ENCODE measurements at places on chromosomes 16 and 17.

DNA sequence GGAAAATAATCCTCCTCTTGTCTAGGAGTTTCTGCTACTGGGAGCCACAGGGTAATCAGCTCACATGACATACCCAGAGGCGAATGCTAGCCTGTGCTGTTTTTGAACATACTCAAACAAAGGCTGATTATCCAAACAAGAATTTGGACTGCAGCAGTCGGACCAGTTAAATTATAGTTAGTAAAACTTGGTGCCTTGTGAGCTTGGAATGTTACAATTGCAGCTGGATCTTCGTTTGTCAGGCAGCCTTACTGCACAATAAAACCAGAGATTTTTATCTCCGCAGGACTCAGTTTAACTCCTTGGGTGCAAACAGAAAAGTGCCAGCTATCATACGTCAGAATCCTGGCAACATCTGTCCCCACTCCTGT is 163.8 kb upstream of the TBX2 start:
- no peak for DNase-seq

DNA sequence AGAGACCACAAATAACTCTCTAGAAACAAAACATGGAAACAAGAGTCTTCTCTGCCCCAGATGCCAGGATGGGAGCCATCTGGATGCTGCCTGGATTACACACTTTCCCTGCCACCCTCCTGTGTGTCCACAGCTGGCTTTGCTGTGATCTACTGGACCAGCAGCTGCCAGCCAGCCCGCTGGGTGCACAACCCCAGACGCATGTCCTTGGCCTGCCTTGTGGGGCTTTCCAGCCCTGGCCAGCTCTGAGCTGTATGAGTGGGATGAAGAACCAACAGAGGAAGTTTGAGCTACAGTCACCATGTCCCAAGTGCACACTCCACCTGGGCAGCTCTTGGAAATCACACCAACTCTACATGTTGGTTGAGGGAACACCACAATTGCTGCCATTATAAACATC is 57.0 kb upstream of the TNRC6C start:
- DNase-seq = no peak

DNA sequence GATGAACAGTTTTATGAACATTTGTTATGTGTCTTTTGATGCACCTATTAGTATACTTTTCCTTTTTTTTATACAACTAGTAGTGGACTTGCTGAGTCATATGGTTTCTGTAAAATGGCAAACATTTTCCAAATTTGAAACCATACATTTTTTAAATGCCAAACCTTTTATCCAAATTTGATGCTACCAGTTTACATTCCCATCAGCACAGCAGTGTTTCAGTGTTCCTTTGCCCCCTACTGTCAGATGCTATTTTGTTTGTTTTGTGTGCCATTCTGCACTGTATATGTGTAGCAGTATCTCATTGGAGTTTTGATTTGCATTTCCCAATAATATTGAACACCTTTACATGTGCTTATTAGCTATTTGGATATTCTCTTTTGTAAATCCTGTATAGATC is 219.4 kb downstream of the TANC2 start:
- no peak for DNase-seq

- DNase-seq = no peak
Observed at GRCh38 chr17:57355090-57355859, 99.0 kb downstream of the MSI2 start.

DNA sequence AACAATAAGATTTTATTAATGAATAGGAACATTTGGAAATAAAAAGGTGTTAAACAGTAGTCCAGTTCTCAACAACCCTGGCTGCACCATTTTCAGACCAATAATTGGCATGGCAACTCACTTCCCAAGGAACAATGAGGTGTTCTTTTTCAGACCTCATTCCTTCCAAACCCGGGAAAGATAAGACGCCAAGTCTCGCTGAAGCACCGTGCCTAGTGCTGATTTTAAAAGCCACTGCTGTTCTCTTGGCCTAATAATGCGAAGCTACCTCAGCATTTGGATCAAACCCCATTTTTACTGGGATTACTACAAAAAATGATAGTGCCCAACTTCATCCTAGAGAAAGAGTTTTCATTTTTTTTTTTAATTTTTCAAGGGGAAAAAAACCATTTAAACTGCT is 75.2 kb upstream of the NOL11 start:
- no peak for DNase-seq

GRCh38 chr17:4678448-4679026 is 25.4 kb downstream of the PELP1 start:
- DNase-seq = peak; percentile 99

DNA sequence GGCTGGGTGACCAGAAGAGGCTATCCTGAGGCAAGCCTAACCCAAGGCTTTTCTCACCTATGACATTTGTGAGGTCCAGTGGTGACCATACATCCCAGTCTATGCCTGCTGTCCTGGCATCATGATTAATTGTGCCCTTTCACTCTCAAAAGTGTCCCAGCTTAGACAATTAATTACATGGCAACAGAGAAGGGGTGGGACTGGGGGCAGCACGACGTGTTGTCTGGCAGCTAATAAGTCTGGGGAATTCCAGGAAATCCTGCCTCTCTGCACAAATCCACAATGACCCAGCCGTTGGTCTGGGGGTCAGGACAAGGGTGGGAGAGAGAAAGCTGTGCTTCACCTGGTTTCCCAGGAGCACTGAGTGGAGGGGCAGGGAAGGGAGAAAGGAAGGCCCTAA is 14.0 kb upstream of the MTMR4 start:
- DNase-seq = no peak

DNA sequence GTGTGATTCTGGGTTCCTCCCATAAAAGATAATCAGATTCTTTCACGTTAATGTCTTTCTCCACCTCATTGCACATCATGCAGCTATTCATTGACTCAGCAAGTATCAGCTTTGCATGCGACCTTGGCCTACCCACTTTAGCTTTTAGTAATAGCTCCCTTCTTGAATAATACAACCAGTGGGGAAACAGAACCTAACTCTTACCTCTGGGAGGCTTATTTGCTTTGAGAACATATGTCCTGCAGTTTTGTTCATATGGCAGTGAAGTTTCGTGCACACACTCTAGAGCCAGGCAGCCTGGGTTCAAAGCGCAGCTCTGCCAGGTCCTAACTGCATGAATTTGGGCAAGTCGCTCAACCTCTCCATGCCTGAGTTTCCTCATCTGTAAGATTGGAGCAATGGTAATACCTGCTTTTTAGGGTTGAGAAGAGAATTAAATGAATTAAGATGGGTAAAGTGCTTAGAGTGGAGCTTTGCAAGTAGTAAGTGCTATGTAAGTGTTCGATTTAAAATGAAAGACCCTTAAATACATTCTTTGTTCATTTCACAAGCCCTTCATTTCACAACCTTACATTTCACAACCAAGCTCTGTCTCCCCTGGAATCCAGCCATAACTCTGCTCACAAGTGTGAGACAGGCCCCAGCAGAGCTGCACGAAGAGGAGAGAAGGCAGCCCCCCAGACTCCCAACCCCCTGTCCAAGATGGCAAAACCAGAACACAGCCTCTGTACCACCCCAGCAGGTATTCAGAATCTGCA is 29.3 kb downstream of the MAPT start:
- peak; percentile 34 for DNase-seq

DNA sequence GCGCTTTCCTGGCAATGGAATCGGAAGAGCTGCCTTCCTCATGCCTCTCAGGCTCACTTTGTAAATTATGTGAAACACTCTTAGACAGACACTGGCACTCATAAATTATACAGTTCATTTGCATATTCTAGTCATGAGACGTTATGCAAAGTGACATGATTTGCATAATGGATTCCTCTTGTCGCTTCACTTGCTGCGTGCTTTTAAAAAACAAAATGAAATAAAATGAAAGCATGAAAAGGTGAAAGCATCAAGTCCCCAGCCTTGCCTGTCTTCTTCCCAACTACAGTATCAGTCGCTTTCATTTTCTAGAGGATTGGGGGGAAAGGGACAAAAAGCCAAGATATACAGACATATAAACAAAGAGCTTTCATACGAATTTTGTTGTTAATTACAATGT is 252.8 kb upstream of the PMFBP1 start:
- no peak for DNase-seq

DNA sequence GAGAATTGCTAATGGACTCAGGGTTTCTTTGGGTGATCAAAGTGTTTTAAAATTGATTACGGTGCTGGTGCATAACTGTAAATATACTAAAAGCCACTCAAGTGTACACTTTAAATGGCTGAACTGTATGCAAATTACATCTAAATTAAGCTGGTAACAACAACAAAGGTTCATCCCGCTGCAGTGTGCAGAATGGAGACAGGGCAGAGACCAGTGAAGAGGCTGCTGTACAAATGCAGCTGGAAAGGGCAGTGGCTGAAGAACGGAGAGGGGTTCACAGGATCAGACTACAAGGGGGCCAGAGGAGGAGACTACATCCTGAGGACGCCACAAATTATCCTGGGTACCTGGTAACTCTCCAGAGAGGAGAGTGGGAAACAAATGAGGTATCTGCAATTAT is 9.0 kb upstream of the ITGAE start:
- DNase-seq = no peak

DNA sequence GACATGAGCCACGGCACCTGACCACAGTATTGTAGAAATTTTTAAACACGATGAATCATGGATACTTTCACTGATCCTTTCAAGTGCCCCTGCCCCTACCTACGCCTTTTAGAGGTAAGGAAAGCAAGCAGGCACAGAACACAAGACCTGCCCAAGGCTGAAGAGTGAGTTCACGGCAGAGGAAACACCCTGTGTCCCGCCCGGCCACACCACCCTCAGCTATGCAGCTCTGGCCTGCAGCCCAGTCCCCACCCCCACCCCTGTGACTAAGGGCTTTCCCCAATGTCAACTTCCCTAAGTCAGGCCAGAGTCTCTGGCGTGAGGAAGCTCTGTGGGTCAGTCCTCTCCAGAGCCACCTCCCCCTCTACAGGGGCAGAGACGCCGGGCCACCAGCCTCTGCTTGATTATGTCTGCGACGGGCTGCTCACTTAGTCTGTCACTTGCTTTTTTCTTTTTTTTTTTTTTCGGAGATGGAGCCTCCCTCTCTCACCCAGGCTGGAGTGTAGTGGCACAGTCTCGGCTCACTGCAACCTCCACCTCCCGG is 8.4 kb downstream of the SLC16A5 start:
- peak; percentile 99 for DNase-seq

DNA sequence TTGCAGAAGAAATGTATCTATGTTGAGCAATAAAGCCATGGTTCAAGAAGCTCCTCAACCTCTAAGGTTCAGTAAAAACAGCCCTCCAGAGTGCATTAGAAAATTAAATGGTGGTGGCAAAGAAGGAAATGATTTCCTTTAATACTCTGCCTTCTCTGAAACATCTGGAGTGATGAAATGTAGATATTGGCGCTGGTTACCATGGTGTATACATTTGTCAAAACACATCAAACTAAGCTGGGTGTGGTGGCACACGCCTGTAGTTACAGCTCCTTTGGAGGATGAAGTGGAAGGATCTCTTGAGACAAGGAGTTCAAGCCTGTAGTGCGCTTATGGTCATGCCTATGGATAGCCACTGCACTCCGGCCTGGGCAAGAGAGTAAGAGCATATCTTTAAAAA is 6.0 kb downstream of the CAPNS2 start:
- no peak for DNase-seq

DNA sequence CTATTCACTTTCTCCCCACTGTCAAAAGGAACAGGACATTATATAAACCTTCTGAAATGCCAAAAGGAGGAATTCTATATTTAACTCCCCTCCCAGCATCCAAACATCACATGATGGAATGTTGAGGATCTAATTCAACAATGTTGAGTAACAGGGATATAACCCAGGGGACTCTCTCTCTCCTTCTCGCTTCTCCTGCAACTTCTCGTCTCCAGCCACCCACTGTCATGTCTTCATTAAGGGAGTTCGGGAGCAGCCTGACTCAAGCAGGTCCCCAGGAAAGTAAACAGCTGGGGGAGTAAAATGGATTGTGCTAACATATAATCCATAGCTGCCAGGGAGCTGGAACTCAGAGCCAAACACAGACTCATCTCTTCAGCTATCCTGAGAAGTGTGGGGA is 51.7 kb downstream of the GRIN2A start:
- DNase-seq = no peak

- no peak for DNase-seq
Observed at GRCh38 chr17:1545618-1546017, 17.0 kb downstream of the PITPNA start.

DNA sequence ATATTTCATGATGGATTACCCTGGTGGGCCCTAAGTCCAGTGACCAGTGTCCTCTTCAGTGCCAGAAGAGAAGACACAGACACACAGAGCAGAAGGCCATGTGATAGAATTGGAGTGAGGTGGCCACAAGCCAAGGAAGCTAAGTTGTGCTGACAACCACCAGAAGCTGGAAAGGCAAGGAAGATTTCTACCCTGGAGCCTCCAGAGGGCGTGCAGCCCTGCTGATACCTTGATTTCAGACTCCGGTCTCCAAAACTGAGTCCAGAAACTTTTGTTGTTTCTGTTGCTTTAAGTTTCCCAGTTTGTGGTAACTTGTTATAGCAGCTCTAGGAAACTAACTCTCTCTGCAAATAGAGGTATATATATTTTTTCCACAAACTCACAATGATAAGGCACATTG is 396.6 kb upstream of the ASIC2 start:
- no peak for DNase-seq

DNA sequence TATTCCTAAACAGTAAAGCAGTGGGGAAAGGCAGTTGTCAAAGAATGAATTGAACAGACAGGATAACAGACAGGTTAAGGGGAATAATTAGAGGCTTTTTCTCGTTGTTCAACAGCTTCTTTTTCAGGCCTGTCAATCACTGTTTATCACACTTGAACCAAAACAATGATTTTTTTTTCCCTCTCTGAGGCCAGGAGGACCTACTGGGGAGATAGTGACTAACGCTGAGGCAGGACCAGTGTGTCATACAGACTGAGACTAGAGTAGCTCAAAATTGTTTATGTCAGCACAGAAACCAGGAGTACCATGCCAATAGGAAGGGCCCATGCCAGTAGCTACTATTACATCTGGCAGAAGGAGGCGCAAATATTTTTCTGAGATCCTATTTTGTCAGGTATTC is 41.3 kb upstream of the NLK start:
- no peak for DNase-seq

DNA sequence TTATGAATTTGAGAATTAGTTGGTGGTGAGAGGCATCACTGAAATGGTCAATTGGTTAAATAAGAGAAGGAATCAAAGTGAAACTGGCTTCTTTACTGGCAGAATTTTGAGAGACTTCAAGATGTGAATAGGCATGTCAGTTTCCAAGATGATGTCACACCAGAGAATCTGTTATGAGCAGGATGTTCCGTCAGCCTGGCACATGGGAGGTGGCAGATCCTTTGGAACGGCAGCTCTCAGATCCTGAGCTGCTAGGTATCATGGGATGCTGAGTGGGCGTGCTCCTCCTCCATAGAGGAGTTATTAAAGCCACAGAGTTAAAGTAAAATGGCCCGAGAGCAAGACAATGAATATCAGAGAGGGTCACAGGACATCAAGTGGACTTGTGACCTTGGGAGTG is 444.3 kb upstream of the HSBP1 start:
- no peak for DNase-seq
